Vagina (tissue), 2 donors: ENCODE measurements at places on chromosomes 7 and 10. TPM values are rescaled to one million over a fixed set of nuclear protein-coding genes. Genes with fewer than 3 reads are reported as not detected.

DNA sequence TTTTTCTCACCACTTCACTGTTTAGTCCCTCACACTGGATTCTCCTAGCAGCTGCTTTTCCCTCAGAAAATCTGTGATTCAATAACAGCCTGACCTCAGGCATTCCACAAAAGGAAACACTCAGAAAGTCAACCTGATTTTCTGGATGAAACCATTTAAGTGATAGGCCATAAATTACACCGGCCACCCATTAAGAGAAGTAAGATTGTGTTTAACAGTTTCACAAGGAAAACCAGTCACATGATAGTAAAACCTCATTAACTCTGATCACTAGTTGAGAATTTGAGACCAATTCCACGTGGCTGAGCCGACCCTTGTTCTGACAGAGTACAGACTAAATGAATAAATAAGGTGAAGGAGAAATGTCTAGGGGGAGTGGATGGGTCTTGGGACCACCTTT is 7.7 kb downstream of the GRM8 start:
- no peak for DNase-seq
- H3K36me3 ChIP-seq: no peaks in the 10 kb centered on the region
- H3K4me3 ChIP-seq: no peak overlapping the region
- no peak overlapping the region for H3K27ac ChIP-seq
- no peaks in the 10 kb centered on the region for H3K27me3 ChIP-seq

- no peak for DNase-seq
- no peak overlapping the region for H3K27ac ChIP-seq
- H3K4me3 ChIP-seq: no peak overlapping the region
- H3K27me3 ChIP-seq: no peaks in the 10 kb centered on the region
- H3K36me3 ChIP-seq: peaks cover 36% of the 10 kb centered on the region
Measured at GRCh38 chr10:100148353-100149211, 37.2 kb downstream of the ERLIN1 start.

GRCh38 chr10:11658801-11659368 is 47.4 kb upstream of the USP6NL start:
- no peaks in the 10 kb centered on the region for H3K4me1 ChIP-seq
- H3K27me3 ChIP-seq: no peaks in the 10 kb centered on the region
- no peaks in the 10 kb centered on the region for H3K36me3 ChIP-seq

GRCh38 chr10:69869291-69869961 is 67.7 kb downstream of the COL13A1 start:
- no peaks in the 10 kb centered on the region for H3K36me3 ChIP-seq
- H3K4me3 ChIP-seq: no peak overlapping the region

DNA sequence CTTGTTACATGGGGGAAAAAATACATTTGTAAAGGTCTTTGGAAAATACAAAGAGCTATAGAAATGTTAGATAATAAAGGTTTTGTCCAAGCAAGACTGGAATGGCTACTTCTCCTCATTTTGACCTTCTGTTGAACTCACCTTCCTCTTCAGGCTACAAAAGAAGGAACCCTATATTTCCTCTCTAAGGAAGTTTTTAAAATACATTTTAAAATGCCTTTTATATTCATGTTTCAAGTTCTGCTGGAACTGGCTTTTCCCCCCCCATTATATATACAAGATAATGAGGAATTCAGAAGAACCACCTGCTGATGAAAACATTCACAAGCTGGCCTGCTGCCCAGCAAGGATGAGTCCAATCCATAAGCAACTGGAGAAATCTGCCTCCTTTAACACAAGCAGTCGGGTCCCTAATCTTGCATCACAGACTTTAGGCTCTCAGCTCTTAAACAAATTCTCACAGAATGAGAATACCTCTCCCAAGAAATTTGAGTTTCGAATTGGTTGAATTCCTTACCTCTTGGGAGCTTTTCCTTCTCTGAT is 44.6 kb downstream of the MTERF1 start:
- DNase-seq: no peak
- H3K4me3 ChIP-seq: no peak overlapping the region
- H3K27ac ChIP-seq: no peak overlapping the region
- no peaks in the 10 kb centered on the region for H3K36me3 ChIP-seq
- H3K27me3 ChIP-seq: no peaks in the 10 kb centered on the region

Gene TIMM23
- 47.6 TPM for total RNA-seq

Gene AKR1C8
- total RNA-seq: not detected

DNA sequence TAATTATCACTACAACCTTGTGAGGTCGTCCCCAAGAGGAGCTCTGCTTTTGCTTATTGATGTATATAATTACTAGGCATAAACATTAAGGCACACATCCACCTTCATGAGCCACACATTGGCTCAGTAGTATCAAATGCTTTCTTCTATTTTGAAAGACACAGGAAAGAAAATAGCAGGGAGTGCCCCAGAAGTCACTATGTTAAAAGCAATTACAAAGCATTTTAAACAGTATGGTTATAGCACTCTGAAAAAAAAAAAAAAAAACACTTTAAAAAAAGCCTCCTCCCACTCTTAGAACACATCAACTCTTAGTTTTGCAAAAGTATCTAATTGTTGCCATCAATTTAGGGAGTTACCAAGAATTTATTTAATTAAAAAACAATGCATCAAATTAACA is 474.2 kb downstream of the PARD3 start:
- H3K27ac ChIP-seq: no peak overlapping the region
- no peaks in the 10 kb centered on the region for H3K36me3 ChIP-seq
- H3K27me3 ChIP-seq: no peaks in the 10 kb centered on the region
- H3K4me1 ChIP-seq: peaks cover 7% of the 10 kb centered on the region
- no peak overlapping the region for H3K4me3 ChIP-seq
- no peak for DNase-seq

DNA sequence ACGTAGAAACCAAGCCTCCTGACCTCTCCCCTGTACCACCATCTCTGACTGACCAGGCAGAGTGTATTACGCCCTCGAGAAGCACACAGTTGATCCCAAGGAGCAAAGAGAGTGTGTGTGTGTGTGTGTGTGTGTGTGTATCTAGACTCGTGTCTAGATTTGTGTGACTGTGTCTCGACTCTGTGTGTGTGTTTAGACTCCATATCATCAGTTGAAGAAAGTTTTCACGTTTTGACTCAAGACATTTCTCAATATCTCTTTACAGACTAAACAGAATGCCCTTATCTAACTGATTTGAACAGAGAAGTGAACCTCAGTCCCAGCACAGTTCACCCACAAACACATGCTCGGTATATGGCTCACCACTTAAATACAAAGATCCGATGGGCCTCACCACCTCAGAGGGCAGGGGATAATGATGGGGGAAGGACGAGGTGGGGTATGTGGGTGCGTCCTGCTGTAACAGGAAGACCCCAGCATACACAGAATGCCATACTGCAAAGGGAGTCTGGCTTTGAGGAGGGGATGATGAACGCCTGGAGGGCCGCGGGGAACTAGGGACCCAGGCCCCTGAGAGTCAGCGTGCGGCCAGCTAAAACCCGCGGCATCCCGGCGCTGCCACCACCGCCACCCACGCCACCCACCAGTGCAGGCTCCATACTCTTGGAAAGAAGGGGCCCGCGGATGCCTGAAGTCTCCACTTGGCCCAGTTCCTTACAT is 780 bp downstream of the ALDH18A1 start:
- no peak for DNase-seq
- peaks cover 25% of the 10 kb centered on the region for H3K4me1 ChIP-seq
- no peaks in the 10 kb centered on the region for H3K27me3 ChIP-seq
- peak overlapping the region; percentile 81 for H3K4me3 ChIP-seq
- peaks cover 17% of the 10 kb centered on the region for H3K36me3 ChIP-seq
- peak overlapping the region; percentile 51 for H3K27ac ChIP-seq

- H3K27ac ChIP-seq: no peak overlapping the region
- H3K4me3 ChIP-seq: no peak overlapping the region
- H3K36me3 ChIP-seq: no peaks in the 10 kb centered on the region
- no peak for DNase-seq
- H3K27me3 ChIP-seq: no peaks in the 10 kb centered on the region
Measured at GRCh38 chr7:13017881-13018280, 330.4 kb downstream of the ARL4A start.

GRCh38 chr7:142357953-142358520 is 100.2 kb upstream of the PRSS58 start:
- H3K4me1 ChIP-seq: no peaks in the 10 kb centered on the region
- no peaks in the 10 kb centered on the region for H3K36me3 ChIP-seq
- H3K27me3 ChIP-seq: no peaks in the 10 kb centered on the region
- no peak for DNase-seq
- no peak overlapping the region for H3K27ac ChIP-seq

- no peaks in the 10 kb centered on the region for H3K4me1 ChIP-seq
- no peaks in the 10 kb centered on the region for H3K36me3 ChIP-seq
- H3K27ac ChIP-seq: no peak overlapping the region
- DNase-seq: peak; percentile 80
- no peak overlapping the region for H3K4me3 ChIP-seq
Measured at GRCh38 chr7:158236400-158236799, 351.2 kb downstream of the PTPRN2 start.

Gene AS3MT
- total RNA-seq: 3.2 TPM

Gene TAS2R5
- total RNA-seq: 6.1 TPM

DNA sequence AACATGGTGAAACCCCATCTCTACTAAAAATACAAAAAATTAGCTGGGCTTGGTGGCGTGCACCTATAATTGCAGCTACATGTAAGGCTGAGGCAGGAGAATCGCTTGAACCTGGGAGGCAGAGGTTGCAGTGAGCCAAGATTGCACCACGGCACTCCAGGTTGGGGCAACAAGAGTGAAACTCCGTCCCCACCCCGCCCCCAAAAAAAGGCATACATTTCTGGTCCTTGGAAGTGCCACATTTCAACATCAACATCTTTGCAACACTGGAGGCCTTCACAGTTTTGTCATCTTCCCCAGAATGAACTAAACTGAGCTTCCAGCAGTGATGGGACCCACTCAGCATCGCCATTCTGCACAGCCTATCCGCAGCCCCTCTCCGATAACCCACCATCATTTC is 36.6 kb downstream of the FAM53B start:
- H3K4me1 ChIP-seq: peaks cover 88% of the 10 kb centered on the region
- no peak overlapping the region for H3K4me3 ChIP-seq
- no peaks in the 10 kb centered on the region for H3K36me3 ChIP-seq
- peak overlapping the region; percentile 81 for H3K27ac ChIP-seq
- DNase-seq: no peak

DNA sequence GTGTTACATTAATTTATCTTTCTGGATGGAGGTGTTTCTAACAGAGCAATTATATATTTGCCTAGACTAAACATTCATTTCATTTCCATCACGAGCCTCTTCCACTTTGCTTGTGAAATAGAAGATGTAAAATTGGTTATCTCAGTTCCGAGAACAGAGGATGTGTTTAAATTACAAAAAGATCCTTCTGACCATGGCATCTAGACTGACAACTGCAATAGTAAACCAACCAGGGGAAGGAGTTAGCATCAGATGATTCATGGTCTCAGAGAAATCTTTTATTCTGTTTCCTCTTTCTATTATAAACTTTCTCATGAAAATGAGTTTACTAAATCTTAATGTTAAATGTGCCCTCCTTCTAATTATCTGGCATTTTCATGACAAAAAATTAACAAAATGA is 149.8 kb upstream of the WDR11 start:
- H3K27ac ChIP-seq: no peak overlapping the region
- H3K36me3 ChIP-seq: no peaks in the 10 kb centered on the region
- DNase-seq: no peak
- no peak overlapping the region for H3K4me3 ChIP-seq
- H3K4me1 ChIP-seq: no peaks in the 10 kb centered on the region

Gene TBX20
- 0.49 TPM for total RNA-seq

DNA sequence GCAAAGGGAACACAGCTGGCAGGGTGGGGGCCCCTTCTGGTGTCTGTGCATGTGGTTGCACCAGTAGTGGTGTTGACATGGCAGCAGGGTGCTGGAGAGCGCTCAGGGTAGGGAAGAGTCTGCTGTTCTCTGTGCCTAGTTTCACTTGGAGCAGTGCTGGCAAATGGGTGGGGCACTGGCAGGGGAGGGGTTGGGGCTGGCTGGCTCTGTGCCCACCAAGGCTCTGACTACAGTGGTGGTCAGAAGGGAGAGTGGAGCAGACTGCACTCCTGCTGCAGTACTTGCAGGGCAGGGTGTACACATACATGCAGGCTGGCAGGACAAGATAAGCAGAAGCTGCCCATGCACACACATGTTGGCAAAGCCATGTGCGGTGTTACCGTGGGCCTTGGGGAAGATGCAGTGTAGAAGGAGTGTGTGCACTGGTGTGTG is 18.2 kb downstream of the FAM25A start:
- H3K27me3 ChIP-seq: no peaks in the 10 kb centered on the region
- H3K36me3 ChIP-seq: no peaks in the 10 kb centered on the region
- H3K4me3 ChIP-seq: no peak overlapping the region
- no peak overlapping the region for H3K27ac ChIP-seq
- H3K4me1 ChIP-seq: no peaks in the 10 kb centered on the region

- no peaks in the 10 kb centered on the region for H3K36me3 ChIP-seq
- peak overlapping the region; percentile 7 for H3K27ac ChIP-seq
- no peak for DNase-seq
- peaks cover 20% of the 10 kb centered on the region for H3K4me1 ChIP-seq
Measured at GRCh38 chr7:66256281-66256680, 51.1 kb downstream of the TPST1 start.

Gene LAMB4
- total RNA-seq: 0.74 TPM
